ENCODE measurements at places on chromosomes 2 and 18.

- peak; percentile 20 for DNase-seq
Observed at GRCh38 chr2:182946958-182947369, 80.5 kb upstream of the FRZB start.

DNA sequence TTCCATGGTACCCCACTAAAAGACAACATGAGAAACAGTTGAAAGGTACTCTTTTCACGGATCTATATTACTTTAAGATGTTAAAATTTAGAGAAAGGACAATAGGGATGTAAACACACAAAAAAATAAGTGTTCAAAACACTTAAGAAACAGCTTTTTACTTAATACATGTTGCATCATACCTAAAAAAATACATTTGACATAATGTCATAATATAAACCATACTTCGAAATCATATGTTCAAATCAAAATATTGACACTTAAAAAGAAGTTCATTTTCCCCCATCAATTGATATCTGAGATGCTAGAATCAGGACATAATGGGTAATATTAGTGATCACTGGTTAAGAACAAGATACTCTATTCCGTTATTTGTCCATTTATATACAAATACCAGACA is 124.9 kb downstream of the GRB14 start:
- no peak for DNase-seq

- DNase-seq, result no peak
Observed at GRCh38 chr2:228602288-228602687, 420.8 kb upstream of the SPHKAP start.

DNA sequence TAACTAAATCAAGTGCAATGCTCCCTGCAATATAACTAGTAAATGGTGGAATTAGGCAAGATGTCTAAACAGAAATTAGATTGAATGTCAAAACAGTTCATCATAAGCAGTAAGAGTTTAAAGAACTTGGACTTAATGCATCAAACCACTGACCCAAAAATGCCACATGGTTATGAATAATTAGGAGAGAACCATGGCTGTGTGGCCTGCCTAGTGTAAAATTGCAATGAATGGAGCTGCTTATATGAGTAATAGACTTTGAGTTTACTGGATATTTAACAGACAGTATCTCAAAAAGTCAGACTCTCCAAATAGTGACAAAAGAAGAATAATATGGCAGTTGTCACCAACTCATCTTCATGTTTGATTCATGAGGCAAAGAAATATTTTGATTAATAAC is 101.6 kb upstream of the COL5A2 start:
- DNase-seq, result no peak

- DNase-seq, result no peak
Observed at GRCh38 chr2:38533757-38534545, 68.8 kb downstream of the HNRNPLL start.

- DNase-seq, result no peak
Observed at GRCh38 chr2:25375371-25375988, 33.8 kb upstream of the DNMT3A start.

- DNase-seq, result no peak
Observed at GRCh38 chr2:237639052-237639835, 11.9 kb downstream of the LRRFIP1 start.

DNA sequence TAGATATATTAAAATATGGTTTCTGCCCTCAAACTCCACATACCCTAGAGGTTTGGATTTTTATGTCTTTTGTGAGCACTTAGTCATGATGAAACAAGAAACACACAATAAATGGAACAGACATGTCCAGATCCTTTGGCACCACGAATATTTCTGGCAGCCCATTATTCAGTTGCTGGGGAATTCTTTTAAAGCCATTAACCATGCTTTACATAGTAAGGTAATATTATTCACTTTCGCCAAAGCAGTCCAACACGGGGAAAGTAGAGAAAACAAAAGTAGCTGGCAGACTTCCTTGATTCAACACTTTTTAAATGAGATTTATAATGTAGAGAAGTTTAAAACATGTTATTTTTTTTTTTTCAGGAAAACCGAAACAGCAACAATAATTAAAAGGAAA is 235.4 kb downstream of the PIEZO2 start:
- DNase-seq, result no peak

GRCh38 chr2:238525990-238526389 is 99.3 kb downstream of the ASB1 start:
- no peak for DNase-seq

GRCh38 chr2:47520302-47520630 is 117.3 kb downstream of the MSH2 start:
- DNase-seq, result no peak

GRCh38 chr2:187826023-187826422 is 271.8 kb upstream of the TFPI start:
- DNase-seq, result no peak

Data from kidney capillary endothelial cell (primary cell).